ENCODE measurements at places on chromosomes 5 and 9. TPM values are rescaled to one million over a fixed set of nuclear protein-coding genes. Genes with fewer than 3 reads are reported as not detected.

Gene FAM240B
- total RNA-seq: not detected

Gene INSL6
- total RNA-seq: not detected

Gene OBP2B
- not detected for total RNA-seq

Gene GDA
- total RNA-seq: under 0.01 TPM

Gene GPX8
- 101 TPM for total RNA-seq

Gene STPG3
- total RNA-seq: not detected

Gene PIP5KL1
- total RNA-seq: 8.6 TPM

Gene C5orf24
- 31.4 TPM for total RNA-seq

Gene PKD2L2
- total RNA-seq: 0.11 TPM

Gene ARPC5L
- 11.0 TPM for total RNA-seq

Gene FAT2
- total RNA-seq: under 0.01 TPM

Gene GLRA1
- total RNA-seq: not detected

Gene ZNF484
- 14.0 TPM for total RNA-seq

Gene DEPDC1B
- total RNA-seq: 3.9 TPM

All from placental epithelial cell (primary cell).